Erythroblast (primary cell): ENCODE measurements at places on chromosomes 2 and 18.

- DNase-seq: no peak
Measured at GRCh38 chr2:128594651-128594910, 275.9 kb upstream of the HS6ST1 start.

GRCh38 chr18:78238404-78239089, 741.1 kb upstream of the SALL3 start:
- DNase-seq: peak; percentile 53

DNA sequence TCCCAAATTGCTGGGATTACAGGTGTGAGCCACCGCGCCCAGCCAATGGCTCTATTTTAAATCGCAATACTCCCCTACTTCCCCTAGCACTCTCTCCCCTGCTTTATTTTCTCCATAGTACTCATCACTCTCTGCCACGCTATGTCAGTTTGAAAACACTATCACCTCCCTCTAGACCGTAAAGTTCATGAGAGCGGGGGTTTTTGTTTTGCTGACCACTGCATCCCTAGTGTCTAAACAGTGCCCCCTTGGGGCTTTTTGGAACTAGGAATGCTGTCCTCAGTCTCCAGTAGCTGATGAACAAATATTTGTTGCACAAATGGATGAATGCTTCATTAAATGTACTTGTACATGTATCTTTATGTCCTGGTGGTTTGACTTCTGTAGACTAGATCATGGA, 44.1 kb downstream of the ATOH8 start:
- no peak for DNase-seq

- DNase-seq: no peak
Measured at GRCh38 chr2:112814278-112814677, 22.3 kb downstream of the IL1B start.

- no peak for DNase-seq
Measured at GRCh38 chr2:45816272-45816671, 164.8 kb downstream of the PRKCE start.

DNA sequence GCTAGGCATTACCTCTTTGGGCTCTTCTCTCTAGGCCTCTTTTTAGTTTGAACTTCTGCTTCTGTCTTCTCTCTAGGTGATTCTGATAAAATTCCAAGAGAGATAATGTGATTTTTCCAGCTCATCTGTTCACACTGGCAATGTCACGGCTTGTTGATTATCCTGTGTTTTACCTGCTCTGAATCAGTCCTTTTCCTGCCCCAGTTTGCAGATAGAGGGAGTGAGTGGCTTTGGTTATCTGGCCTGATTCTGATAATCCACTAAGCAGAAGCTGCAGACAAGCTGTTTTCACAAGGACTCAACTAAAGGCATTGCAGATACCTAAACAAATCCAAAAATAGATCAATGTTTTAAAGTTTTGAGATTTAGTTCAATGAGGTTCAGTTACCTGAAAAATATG, 111.9 kb downstream of the DCC start:
- no peak for DNase-seq

GRCh38 chr2:43169987-43170386, 56.4 kb downstream of the ZFP36L2 start:
- DNase-seq: peak; percentile 82

DNA sequence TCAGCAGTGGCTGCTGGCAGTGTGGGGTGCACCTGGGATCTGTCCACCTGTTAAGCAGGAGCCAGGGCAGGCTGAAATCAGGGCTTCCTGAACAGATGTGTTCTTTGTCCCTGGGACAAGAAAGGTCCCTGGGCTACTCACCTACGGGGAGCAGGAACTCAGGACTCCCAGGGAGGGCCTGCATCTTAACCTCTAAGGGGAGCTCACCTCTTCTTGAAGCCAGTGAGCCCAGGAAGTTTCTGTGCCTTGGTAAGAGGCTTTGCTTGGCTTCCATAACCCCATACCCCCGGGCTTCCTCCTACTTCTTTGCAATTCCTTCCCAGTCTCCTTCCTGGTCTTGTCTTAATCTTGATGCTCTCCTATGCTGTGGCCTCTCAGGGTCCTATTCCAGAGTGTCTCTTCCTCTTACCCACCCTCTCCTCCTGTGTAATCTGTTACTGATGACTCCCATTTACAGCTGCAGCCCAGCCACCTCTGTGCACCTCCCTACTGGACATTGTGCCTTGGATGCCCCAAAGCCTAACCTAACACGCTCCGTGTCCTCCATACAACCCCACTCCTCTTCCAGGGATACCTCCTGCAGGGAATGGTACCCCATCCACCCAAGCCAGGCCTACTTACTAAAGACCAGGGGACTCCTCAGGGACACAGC, 55.7 kb upstream of the MAPRE3 start:
- no peak for DNase-seq

GRCh38 chr2:67479261-67479660, 82.1 kb downstream of the ETAA1 start:
- DNase-seq: no peak

- DNase-seq: peak; percentile 58
Measured at GRCh38 chr2:102839668-102840388, 78.0 kb downstream of the TMEM182 start.

DNA sequence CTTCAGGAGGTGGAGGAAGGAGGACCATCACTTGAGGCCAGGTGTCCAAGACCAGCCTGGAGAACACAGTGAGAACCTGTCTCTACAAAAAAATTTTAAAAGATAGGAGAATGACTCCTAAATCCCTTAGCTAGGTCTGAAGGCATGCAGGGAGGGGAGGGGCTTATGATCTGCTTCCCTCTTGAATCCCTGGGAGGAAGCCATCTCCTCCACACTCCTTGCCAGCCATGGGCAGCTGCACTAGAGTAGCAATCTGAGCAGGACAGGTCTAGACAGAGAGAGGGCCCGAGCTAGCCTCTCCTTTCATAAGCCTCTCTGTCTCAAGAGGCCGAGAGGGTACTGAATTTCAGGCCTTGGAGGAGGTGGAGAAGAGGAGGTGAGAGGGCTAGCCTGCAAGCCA, 42.5 kb downstream of the DAPL1 start:
- no peak for DNase-seq

- DNase-seq: no peak
Measured at GRCh38 chr18:23115683-23116096, 19.6 kb upstream of the CABLES1 start.

DNA sequence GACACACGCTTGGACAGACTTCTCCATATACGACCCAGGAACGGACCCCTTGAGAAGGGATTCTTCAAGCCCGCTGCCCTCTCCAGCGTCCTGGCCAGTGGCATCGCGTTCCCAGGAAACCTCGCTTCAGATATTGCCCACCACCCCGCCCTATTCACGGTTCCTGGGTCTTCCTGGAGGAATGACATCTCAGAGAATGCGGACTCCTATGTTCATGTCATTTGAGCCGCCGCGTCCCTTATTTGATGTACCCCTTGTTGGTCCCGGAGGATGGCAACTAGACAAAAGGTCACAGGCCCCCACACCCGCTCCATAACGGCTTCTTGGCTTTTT, 588 bp upstream of the CCDC93 start:
- DNase-seq: no peak

DNA sequence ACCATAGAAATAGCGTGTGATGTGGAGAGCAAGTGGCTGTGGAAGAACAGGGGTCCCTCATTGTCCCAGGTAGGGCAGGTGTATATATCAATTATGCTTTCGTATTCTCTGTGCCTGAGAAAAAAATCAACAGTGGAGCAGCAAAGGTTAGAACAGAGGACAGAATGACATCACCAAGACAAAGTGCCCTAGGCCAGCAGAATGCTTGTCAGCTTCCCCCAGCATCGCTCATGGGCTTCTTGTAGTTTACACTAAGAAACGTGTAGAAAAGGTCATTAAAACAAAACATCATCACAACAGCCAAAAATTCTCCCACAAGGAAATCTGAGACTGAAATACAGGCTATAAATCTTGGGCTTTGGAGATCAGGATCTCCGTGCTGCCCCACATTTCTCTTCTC, 288.0 kb downstream of the TDRD15 start:
- DNase-seq: no peak

GRCh38 chr2:208222351-208222750, 32.5 kb downstream of the IDH1 start:
- no peak for DNase-seq

DNA sequence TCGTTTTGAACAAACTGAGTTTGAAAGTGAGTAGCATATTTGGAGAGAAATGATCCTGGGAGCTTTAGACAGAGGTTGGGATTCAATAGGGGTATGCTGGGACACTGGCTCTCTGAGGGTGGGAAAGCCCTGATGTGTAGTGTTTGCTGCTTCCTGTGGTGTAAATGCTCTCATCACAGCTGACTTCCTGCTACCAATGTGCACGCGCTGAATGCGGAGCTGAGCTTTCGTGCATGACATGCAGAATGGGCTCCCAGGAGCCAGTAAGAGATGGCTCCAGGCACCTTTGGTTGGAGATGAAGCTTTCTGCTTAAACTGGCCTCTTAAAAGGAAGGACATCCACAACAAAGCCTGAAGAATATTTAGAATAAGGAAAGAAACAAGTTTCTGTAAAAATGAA, 224.1 kb upstream of the CCDC150 start:
- DNase-seq: no peak

DNA sequence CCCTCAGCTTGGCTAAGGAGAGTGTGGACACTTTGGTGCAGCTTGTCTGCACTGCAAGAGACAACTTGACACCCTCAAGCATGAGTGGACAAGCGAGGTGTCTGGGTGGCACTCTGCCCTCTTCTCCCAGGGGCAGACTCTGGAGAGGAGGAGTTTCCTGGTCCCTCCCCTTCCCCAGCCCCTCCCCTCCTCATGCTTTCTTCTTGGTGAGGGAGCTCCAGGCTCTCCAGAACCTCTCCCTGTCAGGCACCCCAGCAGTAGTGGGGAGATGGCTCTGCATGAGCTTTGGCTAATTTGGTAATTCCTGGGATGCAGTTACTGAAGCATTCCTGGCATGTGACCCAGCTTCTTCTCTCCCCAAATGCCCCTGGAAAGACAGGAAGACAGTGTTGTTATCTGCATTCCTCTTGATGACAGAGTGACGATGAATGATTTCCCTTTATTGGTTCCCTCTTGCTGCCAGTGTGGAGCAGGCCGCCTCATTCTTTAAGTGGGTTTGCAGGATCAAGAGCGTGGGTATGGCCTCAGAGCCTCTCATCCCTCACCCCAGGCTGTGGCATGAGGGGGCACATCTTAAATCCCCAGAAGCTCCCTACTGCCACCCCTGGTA, 89.2 kb downstream of the STPG4 start:
- no peak for DNase-seq

DNA sequence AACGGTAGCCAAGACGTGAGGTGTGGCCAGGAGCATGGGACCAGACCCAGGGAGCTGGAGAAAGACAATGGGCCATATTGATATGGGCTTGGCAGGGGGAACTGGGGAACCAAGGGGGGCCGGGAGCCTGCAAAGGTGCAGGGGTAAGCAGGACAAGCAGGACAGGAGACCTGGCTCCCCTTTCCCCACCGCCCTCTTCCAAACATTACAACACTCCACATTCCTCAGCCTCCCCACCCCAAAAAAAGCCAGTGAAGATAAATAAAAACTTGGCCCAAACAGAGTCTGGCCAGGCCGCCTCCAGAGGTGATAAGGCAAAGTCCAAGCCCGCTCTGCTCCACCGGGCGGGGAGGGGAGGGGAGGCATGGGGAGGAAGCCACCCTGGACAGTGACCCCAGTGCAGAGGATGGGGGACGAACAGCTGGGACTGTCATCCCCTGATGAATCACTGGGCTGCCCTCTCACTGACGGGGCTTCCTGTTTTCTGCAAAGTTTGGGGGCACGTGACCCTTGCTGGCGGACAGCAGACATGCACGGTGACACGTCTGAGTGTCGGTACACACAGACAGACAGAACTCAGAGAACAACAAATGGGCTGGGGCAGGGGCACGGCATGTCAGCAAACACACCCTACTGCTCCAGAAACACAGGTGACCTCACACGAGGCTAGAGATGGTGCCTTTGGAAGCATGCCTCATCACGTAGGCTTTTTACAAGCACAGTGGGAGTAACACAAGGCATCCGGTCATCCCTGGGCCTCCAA, 100.2 kb downstream of the TNS1 start:
- DNase-seq: peak; percentile 29

DNA sequence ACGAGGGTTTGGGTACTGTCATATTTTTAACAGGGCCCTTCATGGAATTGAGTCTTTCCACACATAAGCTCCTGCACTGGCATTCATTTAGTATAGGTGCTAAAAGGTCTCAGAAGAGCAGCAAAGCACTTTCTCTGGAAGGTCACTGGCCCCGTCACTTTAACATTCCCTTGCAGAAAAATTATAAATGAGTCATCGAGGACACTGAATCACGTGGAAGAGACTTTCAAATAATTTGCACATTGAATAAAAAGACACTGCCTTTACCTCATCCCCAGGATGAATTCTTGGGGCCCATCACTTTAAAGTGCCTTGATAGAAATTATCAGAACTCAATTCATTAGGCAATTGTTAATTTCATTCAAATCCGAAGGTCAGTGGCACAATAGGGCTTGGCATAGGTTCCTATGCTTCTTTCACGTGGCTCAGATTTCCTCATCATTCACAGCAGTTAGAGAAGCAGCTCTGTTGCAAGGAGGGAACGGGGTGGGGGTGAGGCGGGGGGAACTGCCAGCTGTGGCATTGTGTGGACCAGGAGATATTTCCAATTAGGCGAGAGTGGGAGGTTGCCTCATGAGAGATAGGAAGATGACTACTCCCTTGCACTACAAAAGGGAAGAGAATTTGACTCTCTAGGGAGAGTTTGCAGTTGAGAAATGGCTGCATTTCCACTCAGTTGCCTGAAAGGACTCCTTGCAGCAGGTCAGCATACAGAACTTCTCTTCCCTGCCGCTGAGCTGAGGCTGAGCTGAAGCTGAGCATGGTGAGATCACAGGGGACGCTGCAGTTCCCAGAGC, 86.3 kb upstream of the NPAS2 start:
- DNase-seq: no peak

- DNase-seq: peak; percentile 93
Measured at GRCh38 chr2:195486987-195487644, 169.9 kb upstream of the SLC39A10 start.

DNA sequence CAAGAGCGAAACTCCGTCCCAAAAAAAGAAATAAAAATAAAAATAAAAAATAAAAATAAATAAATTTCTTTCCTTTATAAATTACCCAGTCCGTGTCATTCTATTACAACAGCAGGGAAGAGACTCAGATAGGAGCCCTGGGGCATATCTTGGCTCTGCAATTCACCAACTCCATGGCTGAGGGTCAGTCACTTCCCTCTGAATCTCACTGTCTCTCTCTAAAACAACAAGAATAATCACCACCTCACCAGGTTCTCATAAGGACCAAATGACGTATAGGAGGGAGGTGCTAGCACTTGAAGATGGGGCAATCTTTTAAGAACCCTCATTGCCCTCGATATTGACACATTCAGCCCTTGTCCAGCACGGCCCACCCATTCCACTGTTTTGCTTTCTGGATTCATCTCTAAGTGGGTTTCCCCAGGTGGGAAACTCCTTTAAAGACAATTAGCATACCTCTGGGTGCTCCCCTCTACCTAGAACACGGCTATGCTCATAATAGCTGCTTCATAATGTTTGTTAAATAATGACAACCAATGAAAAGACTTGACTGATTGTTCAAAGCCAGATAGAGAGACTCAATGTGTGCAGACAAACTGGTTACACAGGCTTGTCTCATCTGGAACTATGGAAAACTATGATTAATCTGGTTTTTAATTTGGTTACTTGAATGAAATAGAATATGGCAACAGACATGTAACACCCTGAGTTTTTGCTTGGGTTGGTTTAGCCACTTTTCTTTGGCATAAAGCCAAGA, 15.1 kb downstream of the MYCN start:
- DNase-seq: no peak
